Amygdala (tissue), 56 donors: ENCODE measurements at places on chromosomes 4 and X.

- DNase-seq: peak; percentile 18
These were observed 1.2 kb downstream of the LINC00632 start for GRCh38 chrX:140710710-140711109.

- DNase-seq: no peak
These were observed 87.6 kb upstream of the VCX3B start for GRCh38 chrX:8377041-8377440.

GRCh38 chrX:78019586-78020483, 50.4 kb upstream of the PGAM4 start:
- no peak for DNase-seq

- DNase-seq: no peak
These were observed 146.2 kb upstream of the SH3RF1 start for GRCh38 chr4:169416997-169417396.

DNA sequence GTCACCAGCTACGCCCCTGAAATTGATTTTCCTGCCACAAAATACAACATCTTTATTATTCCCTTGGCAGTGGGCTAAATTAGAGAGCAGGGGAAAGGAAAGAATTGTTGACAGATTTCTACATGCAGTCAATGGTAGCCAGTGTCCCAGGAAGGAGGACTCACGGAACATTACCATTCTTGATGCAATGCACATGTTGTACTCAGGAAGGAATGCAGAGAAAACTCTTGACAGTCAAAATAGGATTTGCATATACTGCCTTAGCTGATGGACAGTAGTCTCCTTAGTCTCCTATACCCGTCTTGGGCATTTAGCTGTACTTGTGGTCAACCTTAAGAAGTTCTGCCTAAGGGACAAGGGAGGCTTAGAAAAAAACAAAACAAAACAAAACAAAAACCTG, 158.0 kb upstream of the GYPA start:
- no peak for DNase-seq

GRCh38 chrX:7127056-7127455, 20.5 kb upstream of the STS start:
- DNase-seq: no peak

GRCh38 chr4:5894266-5894665, 1.4 kb upstream of the CRMP1 start:
- DNase-seq: no peak

GRCh38 chrX:124030520-124030919, 69.0 kb downstream of the STAG2 start:
- DNase-seq: no peak

GRCh38 chr4:153018031-153018430, 81.9 kb downstream of the FHDC1 start:
- DNase-seq: no peak

DNA sequence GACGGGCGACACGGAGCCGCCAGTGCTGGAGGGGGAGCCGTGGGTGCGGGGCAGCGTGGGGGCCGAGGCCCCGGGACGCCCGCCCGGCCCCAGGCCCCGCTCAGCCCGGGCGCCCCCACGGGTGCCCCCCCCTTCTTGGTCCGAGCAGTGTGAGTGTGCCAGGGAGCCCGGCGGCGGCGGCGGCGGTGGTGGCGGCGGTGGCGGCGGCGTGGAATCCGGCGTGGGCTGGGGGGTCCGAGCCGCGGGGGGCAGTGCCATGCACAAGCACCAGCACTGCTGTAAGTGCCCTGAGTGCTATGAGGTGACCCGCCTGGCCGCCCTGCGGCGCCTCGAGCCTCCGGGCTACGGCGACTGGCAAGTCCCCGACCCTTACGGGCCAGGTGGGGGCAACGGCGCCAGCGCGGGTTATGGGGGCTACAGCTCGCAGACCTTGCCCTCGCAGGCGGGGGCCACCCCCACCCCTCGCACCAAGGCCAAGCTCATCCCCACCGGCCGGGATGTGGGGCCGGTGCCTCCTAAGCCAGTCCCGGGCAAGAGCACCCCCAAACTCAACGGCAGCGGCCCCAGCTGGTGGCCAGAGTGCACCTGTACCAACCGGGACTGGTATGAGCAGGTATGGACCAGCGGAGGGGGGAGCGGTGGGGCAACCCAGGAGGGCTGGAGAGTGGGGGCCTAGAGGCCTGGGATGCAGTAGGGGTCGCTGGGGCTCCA, 466 bp downstream of the DLG3 start:
- DNase-seq: no peak

DNA sequence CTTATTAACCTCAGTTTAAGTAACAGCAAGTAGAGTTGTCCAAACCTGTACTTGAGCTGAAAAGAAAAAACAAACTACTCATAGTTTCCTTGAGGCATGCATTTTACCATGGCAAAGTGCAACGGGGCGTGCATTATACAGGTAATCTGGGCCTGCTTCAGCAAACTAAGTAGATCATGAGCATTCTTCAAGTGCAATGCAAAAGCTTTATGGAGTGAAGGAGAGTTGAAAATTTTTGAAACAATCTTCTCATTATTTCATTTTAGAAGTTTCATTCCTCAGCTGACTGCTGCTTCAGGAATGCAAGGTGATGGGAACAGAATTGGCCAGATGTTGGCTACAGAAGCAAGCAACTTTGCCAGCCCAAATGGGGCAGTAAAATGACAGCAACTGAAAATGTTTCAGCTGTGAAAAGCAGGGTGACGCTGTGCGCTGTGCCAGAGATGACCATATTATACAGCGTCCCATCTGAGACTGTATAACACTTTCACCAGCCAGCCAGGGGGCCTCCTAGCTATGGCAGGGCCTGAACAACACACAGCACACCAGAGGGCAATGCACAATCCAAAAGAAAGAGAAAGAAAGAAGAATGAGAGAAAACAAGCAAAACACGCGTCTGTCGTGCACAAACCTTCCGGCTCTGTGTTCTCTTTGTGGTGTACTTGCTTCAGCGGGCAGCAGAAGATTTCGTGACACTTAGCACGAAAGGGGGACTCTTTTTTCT, 145.5 kb upstream of the FGF13 start:
- DNase-seq: no peak

DNA sequence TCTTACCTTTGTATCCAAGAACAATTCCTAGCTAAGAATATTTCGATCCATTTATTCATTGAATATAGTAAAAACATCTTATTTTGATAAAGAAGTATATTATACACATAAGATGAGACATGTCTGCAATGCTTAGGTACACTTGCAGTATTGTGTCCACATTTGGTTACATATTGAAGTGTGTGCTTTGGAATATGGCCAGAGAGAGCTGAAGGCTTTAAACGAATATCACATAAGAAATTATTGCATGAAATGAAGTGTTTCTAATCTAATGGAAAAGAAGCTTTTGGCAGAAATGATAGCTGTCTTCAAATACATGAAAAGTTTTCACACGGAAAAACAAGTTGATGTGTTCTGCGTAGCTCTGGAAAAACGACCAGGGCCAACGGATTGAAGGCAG, 516.1 kb upstream of the ZFP42 start:
- no peak for DNase-seq

DNA sequence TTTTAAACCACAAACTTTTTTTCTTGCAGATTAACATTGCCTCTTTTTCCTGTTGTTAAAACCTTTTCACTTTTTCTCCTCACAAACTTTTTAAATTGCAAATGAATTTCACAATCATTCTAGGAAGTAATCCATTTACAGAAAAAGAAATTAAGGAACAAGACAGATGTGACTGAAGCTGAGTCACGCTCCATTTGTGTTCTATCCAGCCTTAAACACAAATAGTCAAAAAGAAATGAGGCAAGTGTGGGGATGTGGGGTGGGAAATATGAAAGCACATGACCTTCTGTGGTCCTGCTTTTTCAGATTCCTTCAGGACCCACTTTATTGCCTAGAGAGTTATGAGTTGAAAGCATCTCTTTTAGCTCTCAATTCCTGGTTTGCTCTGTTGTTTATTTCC, 197.0 kb downstream of the ADGRL3 start:
- DNase-seq: no peak

- DNase-seq: no peak
These were observed 8.2 kb downstream of the GRPEL1 start for GRCh38 chr4:7059662-7060061.

DNA sequence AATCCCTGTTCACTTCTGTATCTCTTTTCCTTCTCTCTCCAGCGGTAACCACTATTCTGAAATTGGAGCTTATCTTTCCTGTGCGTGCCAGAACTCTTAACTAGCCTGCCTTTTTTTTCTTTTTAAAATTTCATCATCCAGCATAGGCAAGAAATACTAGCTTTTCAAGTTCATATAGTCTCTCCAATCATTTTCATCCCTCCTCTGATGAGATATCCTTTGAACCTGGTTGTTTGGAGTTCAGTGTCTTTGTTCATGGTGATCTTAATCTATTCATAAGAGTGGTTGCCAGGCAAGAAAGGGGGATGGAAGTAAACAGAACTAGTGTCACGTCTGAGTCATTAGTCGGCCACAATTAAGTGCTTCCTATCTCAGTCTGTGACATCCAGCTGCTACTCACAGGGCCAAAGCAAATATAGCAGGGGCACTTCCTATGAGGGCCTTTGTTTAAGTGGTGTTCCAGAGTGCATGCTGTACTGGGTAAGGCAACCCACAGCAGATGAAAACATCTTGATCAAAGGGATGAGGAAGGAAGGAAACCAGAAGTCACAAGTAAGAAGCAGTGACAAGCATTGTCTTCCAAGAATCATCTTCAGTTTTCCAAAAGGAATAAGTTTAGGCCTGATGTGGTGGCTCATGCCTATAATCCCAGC, 56.4 kb upstream of the XIAP start:
- no peak for DNase-seq

- DNase-seq: no peak
These were observed 82.4 kb upstream of the CLCN4 start for GRCh38 chrX:10074241-10074941.

- no peak for DNase-seq
These were observed 36.2 kb downstream of the NHS start for GRCh38 chrX:17411205-17411604.

DNA sequence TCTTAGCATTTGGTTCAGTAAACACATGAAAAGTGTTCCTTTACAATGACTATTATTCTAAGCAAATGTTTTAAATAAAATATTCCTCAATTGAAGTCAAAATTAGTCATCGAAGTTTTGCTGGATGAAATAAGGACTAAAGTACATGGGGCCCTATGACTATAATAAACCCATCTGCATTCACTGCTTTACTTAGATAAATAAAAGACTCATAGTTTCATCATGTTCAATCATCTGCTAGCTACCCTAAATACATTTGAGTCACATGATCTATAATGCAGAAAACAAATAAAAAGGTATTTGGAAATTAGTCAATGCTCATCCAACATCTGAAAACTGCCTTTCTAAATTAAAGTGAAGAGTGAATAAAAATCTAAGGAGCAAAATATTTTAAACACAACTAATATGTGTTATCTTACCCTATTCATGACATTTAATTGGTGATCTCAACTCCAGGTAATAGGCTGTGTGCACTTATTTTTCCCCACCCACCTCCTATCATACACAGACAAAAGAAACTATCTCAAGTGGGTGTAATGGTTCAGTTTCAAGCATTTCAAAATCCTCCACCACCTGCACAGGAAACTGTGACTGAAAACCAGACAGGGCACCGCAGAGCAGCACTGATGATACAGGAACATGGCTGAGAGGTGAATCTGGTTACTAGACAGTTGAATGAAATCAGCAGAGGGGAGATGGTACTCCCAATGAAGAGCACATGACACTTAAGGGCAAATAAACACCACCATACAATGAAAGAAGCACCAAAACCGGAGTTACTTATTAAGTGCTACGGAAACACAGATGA, 78.6 kb downstream of the CAMK2D start:
- DNase-seq: no peak

GRCh38 chr4:159564615-159565014, 461.7 kb downstream of the RAPGEF2 start:
- no peak for DNase-seq

DNA sequence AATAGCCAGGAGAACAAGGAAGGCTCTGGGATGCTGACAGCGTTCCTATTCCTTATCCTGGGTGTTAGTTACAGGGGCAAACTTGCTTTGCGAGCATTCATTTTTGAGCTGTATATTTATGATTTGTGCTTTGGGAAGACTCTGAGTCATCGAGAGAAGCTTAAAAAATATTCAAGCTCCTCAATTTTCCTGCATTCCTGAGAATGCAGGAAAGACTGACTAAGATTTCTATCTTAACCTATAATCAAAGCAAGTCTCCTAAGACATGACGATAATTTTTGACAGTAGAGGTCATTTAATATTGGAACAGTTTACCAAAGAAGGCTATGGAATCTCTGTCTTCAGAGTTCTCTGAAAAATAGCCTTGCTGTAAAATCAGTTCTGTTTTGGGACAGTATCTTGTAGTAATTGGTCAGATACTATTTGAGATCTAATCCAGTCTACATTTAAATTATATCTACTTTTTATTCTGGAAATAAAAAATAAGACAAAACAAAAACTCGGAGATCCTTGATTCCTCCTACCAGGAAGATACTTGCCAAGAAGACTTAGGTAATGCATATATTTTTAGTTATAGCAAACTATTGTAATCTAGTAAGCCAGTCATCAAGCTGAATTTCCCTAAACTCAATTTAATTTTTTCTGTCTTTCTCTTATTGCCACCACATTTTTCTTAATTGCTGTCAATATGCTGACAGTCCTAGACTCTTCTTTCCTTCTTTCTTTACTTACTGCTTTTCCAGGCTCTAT, 31.7 kb downstream of the BBS12 start:
- no peak for DNase-seq

GRCh38 chr4:150569998-150570535, 11.9 kb upstream of the MAB21L2 start:
- DNase-seq: no peak

GRCh38 chr4:184451726-184452125, 22.6 kb downstream of the IRF2 start:
- DNase-seq: no peak

DNA sequence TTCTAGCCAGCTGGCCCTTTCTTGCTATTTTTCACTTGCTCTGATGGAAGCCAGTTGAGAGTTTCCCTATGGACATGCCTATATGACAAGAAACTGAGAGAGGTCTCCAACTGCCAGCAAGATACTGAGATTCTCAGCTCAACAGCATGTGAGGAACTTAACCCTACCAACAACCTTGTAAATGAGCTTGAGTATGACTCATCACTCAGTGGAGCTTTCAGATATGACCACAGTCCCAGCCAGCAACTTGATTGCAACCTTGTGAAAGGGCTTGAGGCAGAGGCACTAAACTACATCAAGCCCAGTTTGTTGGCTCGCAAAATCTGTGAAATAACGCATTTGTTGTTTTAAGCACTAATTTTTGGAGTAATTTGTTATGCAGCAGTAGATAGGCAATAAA, 175.8 kb downstream of the COMMD8 start:
- no peak for DNase-seq

DNA sequence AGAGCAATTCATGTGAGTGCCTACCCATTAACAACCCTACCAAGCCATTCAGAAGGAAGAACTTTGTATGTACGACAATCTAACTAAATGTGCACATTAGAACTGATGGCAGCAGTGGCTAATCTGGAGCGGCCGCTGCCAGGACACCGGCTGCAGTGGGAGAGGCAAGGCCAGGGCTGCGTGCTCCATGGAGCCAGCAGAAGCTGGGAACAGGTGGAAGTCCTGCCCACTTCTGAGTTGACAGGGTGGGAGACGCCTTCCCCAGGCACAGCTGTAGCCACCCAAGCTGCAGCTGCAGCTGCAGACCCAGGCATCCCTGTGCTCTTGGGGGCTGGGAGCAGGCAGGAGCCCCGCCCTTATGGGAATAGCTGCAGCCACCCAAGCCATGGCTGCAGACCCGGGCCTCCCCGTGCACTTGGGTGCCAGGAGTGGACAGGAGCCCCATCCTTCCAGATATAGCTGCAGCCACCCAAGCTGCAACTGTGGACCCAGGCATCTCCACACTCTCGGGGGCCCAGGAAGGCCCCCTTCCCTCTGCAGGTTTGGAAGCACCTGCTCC, 79.1 kb upstream of the DDX60 start:
- DNase-seq: no peak
